Urinary bladder (tissue), 4 donors: ENCODE measurements at places on chromosomes 7 and 10. TPM values are rescaled to one million over a fixed set of nuclear protein-coding genes. Genes with fewer than 3 reads are reported as not detected.

CC2D2B gene
- 0.75 TPM for polyA plus RNA-seq

NPTX2 gene
- polyA plus RNA-seq: 12.1 TPM

GRM3 gene
- polyA plus RNA-seq: not detected

PHF14 gene
- 17.4 TPM for polyA plus RNA-seq

RBP3 gene
- not detected for polyA plus RNA-seq

LRRN3 gene
- 2.2 TPM for polyA plus RNA-seq

ABCC2 gene
- 2.4 TPM for polyA plus RNA-seq

GRID2IP gene
- 0.13 TPM for polyA plus RNA-seq
